ENCODE measurements at places on chromosomes 2 and 18.

DNA sequence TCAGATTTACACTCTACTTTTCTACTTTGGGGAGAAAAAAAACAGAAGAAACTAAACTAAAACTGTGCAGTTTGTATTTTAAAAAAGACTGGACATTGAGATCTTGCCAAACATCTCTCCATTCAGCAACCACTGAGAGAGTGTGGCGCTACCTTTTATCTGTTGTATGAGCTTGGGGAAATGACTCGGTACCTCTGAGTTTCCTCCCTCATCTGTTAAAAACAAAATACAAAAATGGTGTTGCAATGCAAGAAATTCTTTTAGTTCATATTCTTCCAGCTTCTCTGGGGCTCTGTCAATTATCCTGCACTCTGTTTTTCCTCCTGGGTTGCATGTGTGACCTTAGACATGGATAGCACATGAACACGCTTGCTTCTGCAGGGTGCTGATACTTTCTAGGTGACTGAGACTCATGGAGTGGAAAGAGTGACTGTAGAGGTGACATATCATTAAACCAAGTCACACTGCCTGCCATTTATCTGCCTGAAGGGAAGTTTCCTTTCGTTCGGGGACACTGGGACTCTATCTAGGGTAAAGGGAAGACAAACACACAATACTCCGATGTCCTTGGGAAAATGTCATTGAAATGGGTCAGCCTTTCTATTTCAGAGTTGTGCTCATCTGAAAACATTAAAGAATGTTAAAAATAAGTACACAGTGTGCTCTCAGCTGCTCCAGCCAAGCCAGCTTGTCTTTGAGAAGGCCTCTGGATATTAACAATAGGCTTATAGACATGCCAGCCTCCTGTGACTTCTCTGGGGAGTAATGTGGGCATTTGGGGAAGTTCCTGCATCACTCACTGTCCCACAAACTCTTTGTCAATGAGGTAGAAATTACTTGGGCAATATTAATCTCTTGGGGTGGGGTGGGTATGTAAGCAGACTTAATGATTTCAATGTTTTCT lies 91.4 kb downstream of the TRIB2 start:
- peak; percentile 29 for DNase-seq

DNA sequence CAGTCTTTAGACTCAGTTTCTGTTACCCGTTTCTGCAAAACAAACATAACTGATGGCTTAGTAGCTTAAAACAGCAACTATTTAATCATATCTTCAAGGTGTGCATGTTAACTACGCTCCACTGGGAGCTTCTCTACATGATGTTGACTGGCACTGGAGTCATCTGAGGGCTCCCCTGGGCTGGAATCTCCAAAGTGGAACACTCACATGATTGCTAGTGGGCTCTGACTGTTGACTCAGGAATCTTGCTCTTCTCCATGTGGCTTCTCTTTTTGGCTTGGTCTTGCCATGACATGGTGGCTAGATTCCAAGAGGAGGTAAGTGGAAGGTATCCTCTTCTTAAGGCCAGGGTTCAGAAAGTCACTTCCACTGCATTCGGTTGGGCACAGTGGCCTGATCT lies 160.8 kb downstream of the PMAIP1 start:
- no peak for DNase-seq

- no peak for DNase-seq
These were observed 111.8 kb upstream of the NFATC1 start for GRCh38 chr18:79283929-79284328.

- no peak for DNase-seq
These were observed 83.2 kb upstream of the EPHA4 start for GRCh38 chr2:221655300-221655699.
